ENCODE measurements at places on chromosomes 4 and X.
A peak's percentile ranks its signal among the peaks of the same experiment; 100 is the strongest.

- no peak for DNase-seq
Observed at GRCh38 chrX:77949840-77950239, 19.6 kb downstream of the PGAM4 start.

DNA sequence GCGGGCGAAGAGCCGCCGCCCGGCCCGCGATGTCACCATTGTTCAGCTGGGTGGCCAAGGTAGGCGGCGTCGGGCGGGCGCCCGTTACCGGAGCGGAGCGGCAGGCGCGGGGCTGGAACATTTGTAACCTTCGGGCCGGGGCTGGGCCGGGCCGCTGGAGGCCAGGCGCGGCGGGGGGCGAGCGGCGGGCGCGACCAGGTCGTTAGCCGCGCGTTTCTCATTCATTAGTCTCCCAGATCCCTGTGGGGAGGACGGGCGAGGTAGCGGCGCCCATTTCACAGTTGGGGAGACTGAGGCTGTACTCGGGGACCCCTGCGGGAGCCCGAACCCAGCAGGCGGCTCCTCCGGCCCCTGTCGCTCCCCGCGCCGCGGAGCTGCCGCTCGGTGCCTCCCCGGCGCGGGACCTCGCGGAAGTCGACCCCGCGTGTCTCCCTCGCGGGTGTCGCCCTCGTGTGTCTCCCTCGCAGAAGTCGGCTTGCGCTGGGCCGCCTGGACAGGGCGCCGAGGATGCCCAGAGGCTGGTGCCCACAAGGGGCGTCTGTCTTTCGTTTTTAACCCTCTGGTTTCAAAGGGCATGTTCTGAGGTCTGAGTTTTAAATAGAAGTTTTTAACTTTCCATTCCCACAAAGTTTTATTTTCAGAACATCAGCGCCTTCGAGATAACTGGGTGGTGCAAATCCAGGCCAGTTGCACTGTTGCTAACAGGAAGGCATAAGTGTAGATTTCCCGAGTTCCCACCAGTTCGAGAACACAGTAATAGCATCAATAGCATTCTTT is 17.5 kb downstream of the PTTG2 start:
- DNase-seq, result peak; percentile 53

GRCh38 chrX:13014111-13015096 is 30.0 kb downstream of the FAM9C start:
- DNase-seq, result no peak

DNA sequence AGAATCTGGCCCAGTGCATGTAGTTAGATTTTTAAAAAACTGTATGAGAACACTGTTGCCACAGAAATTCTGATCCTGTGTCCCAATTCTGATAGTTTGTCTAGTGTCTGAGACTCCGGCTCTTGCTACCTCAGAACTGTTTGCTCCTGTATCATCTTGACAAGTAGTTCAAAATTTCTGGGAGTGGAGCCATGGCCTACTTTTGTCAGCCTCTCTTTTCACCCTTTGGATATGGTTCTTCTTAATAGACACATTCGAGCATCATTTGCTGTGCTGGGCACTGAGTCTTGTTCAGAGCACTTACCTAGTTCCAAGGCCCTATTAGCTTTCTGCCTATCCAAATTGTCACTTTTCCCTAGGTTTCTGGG is 46.9 kb downstream of the ATP10D start:
- DNase-seq, result no peak

GRCh38 chr4:56745042-56745441 is 63.9 kb upstream of the HOPX start:
- no peak for DNase-seq

GRCh38 chr4:183287677-183288076 is 32.4 kb downstream of the CLDN22 start:
- DNase-seq, result no peak

DNA sequence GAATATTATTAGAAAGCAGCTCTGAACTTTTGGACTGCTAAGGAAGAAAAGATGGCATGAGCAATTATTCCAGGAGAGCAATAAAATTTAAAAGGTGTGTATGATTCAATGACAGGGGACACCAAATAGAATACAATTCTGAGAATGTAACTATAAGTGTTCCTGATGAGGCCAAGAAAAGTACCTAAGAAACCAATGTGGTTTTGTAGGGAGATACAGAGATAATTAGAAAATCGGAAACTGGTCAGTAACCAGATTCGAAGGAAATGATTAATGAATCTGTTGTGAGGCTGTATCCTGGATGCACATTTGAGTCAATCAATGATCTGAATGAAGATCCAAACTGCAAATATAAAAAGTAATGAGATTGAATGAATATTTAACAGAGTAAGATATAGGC is 6.0 kb downstream of the NOA1 start:
- no peak for DNase-seq

- DNase-seq, result no peak
Observed at GRCh38 chrX:38682095-38682494, 119.2 kb upstream of the MID1IP1 start.

GRCh38 chr4:1408418-1408817 is 2.2 kb upstream of the NKX1-1 start:
- no peak for DNase-seq

DNA sequence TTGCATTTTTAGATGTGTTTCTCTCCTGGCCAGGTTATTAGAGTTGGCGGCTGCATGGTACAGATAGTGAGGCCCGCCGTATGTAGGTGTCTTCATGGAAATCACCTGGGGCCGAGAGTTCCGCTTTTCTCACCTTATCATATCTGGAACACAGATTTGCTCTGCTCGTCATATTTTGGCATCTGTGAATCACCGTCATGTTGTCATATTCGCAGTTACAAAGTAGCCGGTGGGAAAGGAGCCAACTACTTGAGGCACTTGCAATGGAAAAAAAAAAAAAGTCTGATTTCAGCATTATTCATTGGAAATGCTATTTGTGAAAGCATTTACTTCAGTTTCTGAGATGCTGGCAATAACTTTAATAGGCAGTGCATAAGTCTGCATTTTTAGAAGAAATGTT is 1715.2 kb upstream of the TENM3 start:
- DNase-seq, result no peak

GRCh38 chrX:119984652-119985051 is 41.1 kb upstream of the NKAP start:
- no peak for DNase-seq

- no peak for DNase-seq
Observed at GRCh38 chrX:68646421-68646820, 1.0 kb upstream of the STARD8 start.

DNA sequence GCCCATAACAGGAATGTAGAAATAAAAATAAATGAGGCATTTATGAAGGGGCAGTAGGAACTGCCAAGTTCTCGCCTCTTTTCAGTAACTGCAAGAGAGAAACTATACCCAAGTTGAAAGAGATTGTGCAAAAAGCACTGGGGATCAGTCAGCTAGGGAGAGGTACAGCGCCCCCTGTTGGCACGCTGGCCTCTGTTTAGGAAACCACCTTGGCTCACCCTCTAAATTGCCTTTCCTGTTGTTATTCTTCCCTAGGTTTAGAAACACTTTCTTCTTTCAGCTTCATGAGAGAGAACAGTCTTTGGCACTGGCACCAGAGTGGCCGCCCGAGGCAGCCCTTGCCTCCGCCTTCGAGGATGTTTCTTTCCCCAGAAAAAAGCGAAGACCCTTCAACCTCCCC is 348.5 kb downstream of the MID1IP1 start:
- peak; percentile 34 for DNase-seq

- DNase-seq, result no peak
Observed at GRCh38 chr4:121154103-121154515, 10.0 kb downstream of the TNIP3 start.

DNA sequence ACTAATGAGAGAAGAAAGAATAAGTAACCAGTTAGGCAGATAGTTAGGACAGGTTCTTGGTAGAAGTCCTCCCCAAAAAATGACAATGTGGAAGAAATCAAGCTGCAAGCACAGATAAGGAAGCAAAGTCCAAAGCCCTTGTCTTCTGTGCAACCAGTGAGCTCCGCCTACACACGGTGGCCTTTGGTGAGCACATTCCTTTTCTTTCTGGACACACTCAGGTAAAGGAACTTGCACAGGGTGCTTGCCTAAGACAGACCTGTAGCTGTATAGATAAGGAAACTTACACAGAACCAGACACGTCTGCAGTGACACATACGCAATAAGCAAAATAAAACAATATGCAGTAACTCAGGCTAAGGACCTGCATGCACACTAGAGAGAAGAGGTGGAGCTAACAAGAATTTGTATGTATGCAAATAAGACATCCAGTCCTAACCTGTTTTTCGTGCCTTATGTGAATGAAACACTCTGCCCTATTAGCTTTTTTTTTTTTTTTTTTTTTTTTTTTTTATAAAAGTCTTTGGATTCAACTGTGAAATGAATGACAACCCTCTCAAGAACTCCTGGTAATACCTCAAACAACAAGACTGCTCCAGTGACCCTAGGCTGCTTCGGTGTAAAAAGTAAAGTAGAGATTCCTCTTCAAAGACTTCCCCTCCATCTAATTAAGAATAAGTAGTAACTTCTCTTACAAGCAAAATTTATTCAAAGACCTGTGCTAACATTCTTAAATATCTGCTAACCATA is 48.8 kb downstream of the UGT2B10 start:
- DNase-seq, result no peak

DNA sequence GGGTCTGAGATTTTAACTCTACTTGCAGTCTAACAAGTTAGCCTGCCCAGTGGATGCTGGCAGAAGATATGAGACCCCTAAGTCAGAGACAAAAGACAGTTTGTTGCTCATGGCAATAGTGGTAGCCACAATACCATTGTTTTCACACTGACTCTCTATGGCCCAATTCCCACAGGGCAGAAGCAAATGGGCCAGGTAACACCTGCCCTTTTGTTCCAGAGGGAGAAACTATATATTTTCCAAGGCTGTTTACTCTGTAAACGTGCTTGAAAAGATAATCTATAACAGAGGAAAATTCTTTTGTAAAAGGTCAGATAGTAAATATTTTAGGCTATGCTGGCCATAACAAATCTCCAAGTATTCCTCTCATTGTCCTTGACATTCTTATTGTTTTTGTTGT is 57.2 kb upstream of the NPNT start:
- no peak for DNase-seq

- DNase-seq, result no peak
Observed at GRCh38 chr4:145827885-145828284, 110.7 kb downstream of the ZNF827 start.

- DNase-seq, result no peak
Observed at GRCh38 chrX:15579778-15580747, 20.7 kb downstream of the ACE2 start.

GRCh38 chr4:165048170-165048569 is 5.5 kb upstream of the TRIM75 start:
- no peak for DNase-seq

DNA sequence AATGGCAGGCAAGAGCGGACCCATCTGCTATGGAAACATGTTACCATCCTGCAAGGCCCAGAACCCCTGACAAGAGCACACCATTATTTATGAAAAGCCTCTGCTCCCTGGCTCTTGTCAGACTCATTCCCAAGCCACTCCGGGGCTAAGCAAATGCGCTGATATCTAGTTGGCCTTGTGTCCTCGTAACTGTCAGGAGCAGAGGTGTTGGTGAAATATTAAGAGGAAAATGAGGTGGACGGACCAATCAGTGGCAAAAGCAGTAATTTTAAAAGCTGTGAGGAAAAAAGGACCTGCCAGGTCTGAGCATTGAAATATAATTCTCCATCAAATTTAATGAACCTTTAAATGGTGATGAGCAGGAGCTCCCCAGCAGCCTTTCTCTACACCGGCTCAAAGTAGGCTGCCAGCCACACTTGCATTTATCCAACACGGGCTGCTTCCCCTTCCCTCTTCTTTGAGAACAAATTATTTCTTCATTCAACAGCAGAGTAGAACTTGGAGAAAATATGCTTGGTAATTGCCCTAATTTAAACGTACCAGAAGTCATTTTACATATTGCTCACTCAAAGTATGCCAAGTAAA is 214.3 kb downstream of the RASL11B start:
- DNase-seq, result no peak

GRCh38 chr4:156158747-156159146 is 205.1 kb upstream of the CTSO start:
- DNase-seq, result no peak

DNA sequence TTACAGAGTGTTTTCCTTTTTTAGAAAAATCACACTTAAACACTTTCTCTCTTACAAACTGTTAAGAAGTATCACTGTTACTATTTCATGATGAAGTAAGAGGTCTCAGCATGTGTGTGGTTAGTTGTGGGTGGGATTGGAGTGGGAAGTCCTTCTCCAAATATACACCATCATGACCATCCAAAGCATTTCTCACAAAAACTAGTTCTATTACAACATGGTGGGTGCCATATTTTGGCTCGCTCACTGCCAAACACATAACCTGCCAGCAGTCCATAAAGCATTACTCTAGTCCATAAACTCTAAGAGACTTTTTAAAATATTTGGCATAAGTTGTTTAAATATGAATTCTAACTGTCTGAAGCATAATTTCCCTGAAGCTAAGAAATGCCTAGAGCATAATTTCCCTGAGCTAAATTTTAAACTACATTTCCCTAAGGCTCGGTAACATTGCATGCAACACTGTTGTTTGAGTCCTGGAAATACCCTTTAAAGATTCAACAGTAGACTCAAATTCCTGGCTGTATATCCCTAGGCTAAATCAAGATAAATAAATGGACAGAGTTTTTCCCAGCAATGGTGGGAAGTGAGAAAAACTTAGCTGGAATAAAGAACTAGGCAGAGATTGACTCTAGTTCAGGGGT is 415.0 kb upstream of the INTU start:
- DNase-seq, result no peak

GRCh38 chr4:3870567-3870962 is 104.4 kb downstream of the ADRA2C start:
- no peak for DNase-seq

- no peak for DNase-seq
Observed at GRCh38 chrX:13659063-13659462, 6.1 kb downstream of the TCEANC start.

GRCh38 chr4:60259781-60260180 is 940.3 kb upstream of the ADGRL3 start:
- DNase-seq, result no peak

DNA sequence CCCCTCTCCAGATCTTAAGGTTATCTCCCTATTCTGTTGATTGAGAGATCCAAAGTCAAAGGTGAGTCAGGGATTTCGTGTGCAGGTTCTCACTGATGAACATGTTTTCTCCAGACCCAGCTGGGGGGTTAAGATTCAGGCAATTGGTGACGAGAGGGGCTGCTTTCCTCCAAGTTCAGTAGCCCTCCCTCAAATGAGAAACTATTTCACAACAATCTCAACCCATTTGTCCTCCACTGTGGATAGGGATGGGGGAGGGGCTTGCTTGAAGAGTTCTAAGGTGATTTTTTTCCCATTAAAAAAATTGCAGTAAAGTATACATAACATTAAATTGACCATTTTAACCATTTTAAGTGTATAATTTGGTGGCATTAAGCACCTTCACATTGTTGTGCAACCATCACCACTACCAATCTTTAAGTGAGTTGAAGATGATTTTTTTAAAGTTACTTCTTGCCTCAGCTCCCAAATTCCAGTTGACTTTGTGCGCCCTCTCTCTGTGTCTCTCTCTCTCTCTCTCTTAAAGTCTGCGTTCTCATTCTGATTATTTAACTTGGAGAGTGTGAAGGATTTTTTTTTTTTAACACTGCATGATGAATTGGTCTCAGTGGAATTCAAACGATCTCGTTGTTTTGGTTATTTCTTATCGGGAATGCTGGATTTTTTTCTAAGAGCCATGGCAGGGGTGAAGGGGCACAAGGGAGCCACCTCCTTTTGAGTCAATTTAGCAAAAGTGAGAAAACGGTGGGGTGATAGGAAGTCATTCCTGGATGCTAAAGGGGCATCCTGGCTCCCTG is 175.9 kb downstream of the SHROOM3 start:
- no peak for DNase-seq

- DNase-seq, result no peak
Observed at GRCh38 chr4:133839326-133839725, 362.3 kb downstream of the PABPC4L start.

Measured in stimulated activated CD8-positive, alpha-beta memory T cell treated with anti-CD3 and anti-CD28 coated beads, Interleukin-4, amount 100 ng/mL, for 1 hour (primary cell).